ENCODE measurements at places on chromosomes 4 and X. TPM values are rescaled to one million over a fixed set of nuclear protein-coding genes. Genes with fewer than 3 reads are reported as not detected.

GPR101 gene
- total RNA-seq: not detected

GRCh38 chr4:1244081-1244977 is 4.6 kb downstream of the CTBP1 start:
- no peaks in the 10 kb centered on the region for H3K27me3 ChIP-seq
- no peak overlapping the region for H3K27ac ChIP-seq
- DNase-seq: no peak
- no peaks in the 10 kb centered on the region for H3K4me1 ChIP-seq

NEIL3 gene
- 8.3 TPM for total RNA-seq

CT45A3 gene
- not detected for total RNA-seq

GRCh38 chrX:123971982-123972381 is 10.5 kb downstream of the STAG2 start:
- DNase-seq: no peak
- no peak overlapping the region for H3K4me3 ChIP-seq
- peaks cover 1% of the 10 kb centered on the region for H3K36me3 ChIP-seq
- no peak overlapping the region for H3K27ac ChIP-seq
- H3K27me3 ChIP-seq: no peaks in the 10 kb centered on the region

DNA sequence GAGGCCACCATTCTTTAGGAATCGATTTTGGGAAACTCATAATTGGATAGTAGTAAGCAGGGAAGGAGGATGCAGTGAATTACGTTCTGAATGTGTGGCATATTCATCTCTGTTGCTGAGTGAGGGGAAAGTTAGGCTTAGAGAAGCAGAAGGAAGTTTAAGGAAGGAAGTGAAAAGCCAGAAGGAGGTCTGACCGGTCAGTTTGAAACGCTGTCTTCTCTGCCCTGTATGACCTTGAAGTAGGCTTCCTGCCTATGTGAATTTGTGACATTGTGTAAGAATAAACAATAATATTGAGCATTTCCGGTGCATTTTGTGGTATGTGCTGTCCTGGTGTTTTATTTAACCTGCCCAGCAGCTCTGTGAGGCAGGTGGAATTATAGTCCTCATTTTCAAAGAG is 67.3 kb downstream of the PDLIM5 start:
- H3K27ac ChIP-seq: no peak overlapping the region
- H3K36me3 ChIP-seq: no peaks in the 10 kb centered on the region
- no peak overlapping the region for H3K4me3 ChIP-seq
- peaks cover 3% of the 10 kb centered on the region for H3K4me1 ChIP-seq
- no peaks in the 10 kb centered on the region for H3K27me3 ChIP-seq

- no peaks in the 10 kb centered on the region for H3K27me3 ChIP-seq
- H3K4me1 ChIP-seq: peaks cover 4% of the 10 kb centered on the region
- no peaks in the 10 kb centered on the region for H3K36me3 ChIP-seq
- no peak overlapping the region for H3K27ac ChIP-seq
- no peak for DNase-seq
- H3K4me3 ChIP-seq: no peak overlapping the region
Measured at GRCh38 chr4:5921981-5922380, 29.1 kb upstream of the CRMP1 start.

- H3K27me3 ChIP-seq: no peaks in the 10 kb centered on the region
- H3K4me1 ChIP-seq: peaks cover 4% of the 10 kb centered on the region
- H3K27ac ChIP-seq: no peak overlapping the region
- H3K4me3 ChIP-seq: no peak overlapping the region
Measured at GRCh38 chr4:77590482-77590881, 15.1 kb upstream of the CXCL13 start.

DNA sequence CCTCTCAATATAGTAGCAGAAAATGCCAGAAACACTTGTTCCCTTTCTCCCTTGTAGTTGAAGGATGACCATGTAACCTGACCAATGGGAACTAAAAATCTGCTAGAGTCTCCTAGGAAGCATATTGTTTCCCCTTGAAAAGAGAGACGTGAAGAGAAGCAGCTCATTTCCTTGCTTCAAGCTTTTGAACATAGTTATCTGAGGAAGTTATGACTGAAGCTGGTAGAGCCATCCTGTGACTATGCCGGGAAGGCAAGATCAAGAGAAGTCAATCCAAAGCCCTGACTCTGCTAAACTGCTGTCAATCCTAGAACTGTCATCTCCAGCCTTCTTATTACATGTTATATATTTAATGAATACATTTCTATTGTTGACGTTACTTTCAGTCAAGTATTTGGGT is 66.6 kb downstream of the EIF4E start:
- no peaks in the 10 kb centered on the region for H3K36me3 ChIP-seq
- no peak for DNase-seq
- H3K27me3 ChIP-seq: no peaks in the 10 kb centered on the region
- no peaks in the 10 kb centered on the region for H3K4me1 ChIP-seq
- no peak overlapping the region for H3K27ac ChIP-seq

DNA sequence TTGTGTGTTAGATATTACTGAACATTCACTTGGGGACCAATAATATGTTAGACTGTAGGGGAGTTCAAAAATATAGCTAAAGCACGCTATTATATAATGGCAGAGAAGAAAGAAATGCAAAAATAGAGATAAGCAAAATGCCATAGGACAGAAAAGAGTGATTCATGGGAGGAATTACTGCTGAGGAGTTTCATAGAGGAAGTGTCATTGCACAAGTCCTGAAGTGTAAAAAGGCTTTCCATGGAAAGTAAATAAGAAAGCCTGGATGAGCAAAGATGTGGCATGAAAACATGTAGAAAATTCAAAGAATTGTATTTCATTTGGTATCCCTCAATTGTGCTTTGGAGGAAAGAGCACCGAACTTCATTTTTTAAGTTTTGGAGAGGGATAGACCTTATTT is 14.5 kb downstream of the HMGB2 start:
- H3K4me3 ChIP-seq: no peak overlapping the region
- H3K27ac ChIP-seq: no peak overlapping the region
- no peaks in the 10 kb centered on the region for H3K27me3 ChIP-seq
- H3K4me1 ChIP-seq: 0 out of 2 replicates have a peak, but pooled peaks cover 2% of the 10 kb centered on the region

DNA sequence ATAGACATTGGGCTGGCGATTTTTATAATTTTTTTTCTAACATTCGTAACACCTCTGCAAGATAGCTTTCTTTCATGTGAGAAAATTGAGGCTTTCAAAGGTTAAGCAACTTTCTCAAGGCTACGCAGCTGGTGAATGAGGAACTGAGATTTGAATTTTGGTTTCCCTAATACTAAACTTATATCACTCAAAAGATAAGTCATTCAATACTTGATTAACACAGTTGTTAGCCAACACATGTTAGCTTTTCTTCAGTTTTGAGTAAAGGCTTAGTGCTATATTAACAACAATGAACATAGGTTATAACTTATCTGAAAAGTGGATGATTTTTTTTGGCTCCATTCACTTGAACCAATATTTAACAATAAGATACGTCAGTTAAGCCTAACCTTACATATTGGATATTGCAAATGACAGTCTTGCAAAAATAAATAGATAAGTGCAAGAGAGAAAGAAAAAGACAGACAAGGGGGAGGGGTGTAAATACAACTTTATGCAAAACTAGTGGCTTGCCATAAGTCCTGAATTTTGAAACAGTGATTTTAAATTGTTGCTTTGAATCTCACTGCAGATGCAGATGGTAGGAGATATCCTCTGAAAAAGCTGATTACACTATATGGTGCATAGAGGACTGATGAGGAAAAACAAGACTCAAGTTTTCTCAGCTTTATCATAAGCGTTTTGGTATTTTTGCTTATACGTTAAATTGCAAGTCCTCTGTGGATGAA is 11.1 kb upstream of the GPM6A start:
- no peak overlapping the region for H3K27ac ChIP-seq
- DNase-seq: no peak
- H3K36me3 ChIP-seq: no peaks in the 10 kb centered on the region
- no peaks in the 10 kb centered on the region for H3K27me3 ChIP-seq

SHISA3 gene
- total RNA-seq: 1.7 TPM

GRCh38 chrX:2550328-2551020 is 49.7 kb upstream of the DHRSX start:
- peaks cover 11% of the 10 kb centered on the region for H3K4me1 ChIP-seq
- peaks cover 40% of the 10 kb centered on the region for H3K36me3 ChIP-seq
- H3K27me3 ChIP-seq: no peaks in the 10 kb centered on the region
- no peak overlapping the region for H3K27ac ChIP-seq
- DNase-seq: no peak

- no peak for DNase-seq
- H3K4me3 ChIP-seq: peak overlapping the region; percentile 95
- H3K4me1 ChIP-seq: no peaks in the 10 kb centered on the region
- H3K27ac ChIP-seq: no peak overlapping the region
Measured at GRCh38 chr4:82889287-82889686, 1.7 kb downstream of the SEC31A start.

DNA sequence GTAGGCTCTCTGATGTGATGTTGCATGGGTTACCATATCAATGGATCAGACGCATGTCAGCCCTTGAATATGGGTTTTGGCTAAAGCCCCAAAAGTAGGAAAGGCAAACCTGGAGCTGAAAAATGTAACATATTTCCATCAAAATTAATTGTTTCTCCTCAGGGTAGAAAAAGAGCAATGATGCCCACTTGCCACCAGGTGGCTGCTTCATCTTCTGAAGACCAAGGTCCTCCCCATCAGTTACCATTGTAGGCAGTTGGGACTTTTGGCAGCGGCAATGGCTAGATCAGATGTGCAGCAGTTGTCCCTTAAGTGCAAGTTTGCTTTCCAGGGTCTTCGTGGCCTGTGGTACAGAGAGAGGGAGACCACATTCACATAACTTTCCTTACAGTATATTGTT is 118.2 kb downstream of the NAF1 start:
- H3K27ac ChIP-seq: no peak overlapping the region
- H3K4me1 ChIP-seq: no peaks in the 10 kb centered on the region
- peak; percentile 49 for DNase-seq
- no peak overlapping the region for H3K4me3 ChIP-seq
- no peaks in the 10 kb centered on the region for H3K36me3 ChIP-seq
- H3K27me3 ChIP-seq: no peaks in the 10 kb centered on the region

TMPRSS11A gene
- not detected for total RNA-seq

SLC7A11 gene
- 19.8 TPM for total RNA-seq

BEND4 gene
- total RNA-seq: 25.1 TPM

DNA sequence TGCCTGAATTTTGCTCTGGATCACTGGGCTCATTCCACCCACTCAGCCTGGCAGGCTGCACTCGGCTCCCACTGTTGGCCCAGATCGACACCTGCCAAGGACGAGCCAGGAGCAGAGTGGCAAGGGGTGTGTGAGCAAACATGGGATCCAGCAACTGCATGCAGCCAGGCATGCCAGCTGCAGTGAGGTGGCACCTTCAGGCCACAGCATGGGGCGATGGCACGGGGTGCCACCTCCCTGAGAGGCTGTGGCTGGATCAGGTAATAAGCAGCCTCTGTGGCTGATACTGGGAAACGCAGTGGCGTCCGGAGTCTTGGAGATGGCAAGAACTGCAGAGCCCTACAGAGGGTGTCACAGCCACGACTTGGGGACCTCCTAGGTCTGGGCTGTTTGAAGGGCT is 244.5 kb upstream of the FSTL5 start:
- H3K4me1 ChIP-seq: no peaks in the 10 kb centered on the region
- no peak overlapping the region for H3K4me3 ChIP-seq
- DNase-seq: no peak
- no peak overlapping the region for H3K27ac ChIP-seq
- no peaks in the 10 kb centered on the region for H3K27me3 ChIP-seq

DNA sequence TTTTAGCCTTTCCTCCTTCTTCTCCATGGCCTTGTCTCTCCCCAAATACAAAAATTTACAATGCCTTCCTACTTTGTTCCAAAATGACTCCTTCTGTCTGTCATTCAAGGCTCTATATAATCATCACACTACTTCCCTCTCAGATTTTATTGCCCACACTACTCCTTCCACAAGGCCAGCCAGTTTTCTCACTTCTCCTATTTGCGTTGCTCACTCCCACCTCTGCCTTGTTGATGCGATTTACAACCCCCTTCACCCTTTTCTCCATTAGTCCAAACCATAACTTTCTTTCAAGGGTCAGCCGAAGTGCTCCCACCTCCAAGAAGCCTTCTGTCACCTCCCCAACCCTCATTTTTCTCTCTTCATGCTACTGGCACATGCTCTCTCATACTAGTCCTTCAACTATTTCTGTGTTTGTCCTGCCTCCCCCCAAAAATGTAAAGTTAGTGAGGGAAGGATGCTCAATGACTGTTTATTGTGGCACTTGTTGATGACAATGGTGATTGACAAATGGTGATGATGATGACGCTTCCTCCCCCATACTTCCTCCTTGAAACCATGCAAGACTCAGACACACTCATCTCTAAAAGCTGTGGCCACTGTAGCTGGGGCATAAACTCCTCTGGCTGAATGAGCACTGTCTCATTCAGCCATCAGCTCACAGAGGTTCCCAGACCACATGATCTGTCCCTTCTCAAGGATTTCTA is 2.7 kb upstream of the XKRX start:
- H3K4me3 ChIP-seq: no peak overlapping the region
- no peak for DNase-seq
- H3K27me3 ChIP-seq: peaks cover 4% of the 10 kb centered on the region
- peaks cover 6% of the 10 kb centered on the region for H3K36me3 ChIP-seq
- H3K4me1 ChIP-seq: no peaks in the 10 kb centered on the region

GRCh38 chr4:54099748-54100574 is at the start of gene GSX2:
GSX2 (plus strand) TSS chr4:54100163; CDS start chr4:54100345, 182 bp downstream.
- DNase-seq: peak; percentile 53
- no peak within 1 kb of the TSS for H3K27ac ChIP-seq
- H3K36me3 ChIP-seq: no peaks in the 10 kb centered on the region
- peaks cover 10% of the 10 kb centered on the region for H3K4me1 ChIP-seq
- peaks cover 93% of the 10 kb centered on the region for H3K27me3 ChIP-seq
- peak within 1 kb of the TSS; percentile 40 for H3K4me3 ChIP-seq

GRCh38 chr4:648579-649292 is 23.4 kb downstream of the PDE6B start:
- no peaks in the 10 kb centered on the region for H3K27me3 ChIP-seq
- no peak for DNase-seq
- no peak overlapping the region for H3K27ac ChIP-seq
- H3K4me3 ChIP-seq: no peak overlapping the region
- no peaks in the 10 kb centered on the region for H3K36me3 ChIP-seq
- H3K4me1 ChIP-seq: no peaks in the 10 kb centered on the region

- H3K4me3 ChIP-seq: no peak overlapping the region
- no peak overlapping the region for H3K27ac ChIP-seq
- H3K36me3 ChIP-seq: no peaks in the 10 kb centered on the region
- DNase-seq: no peak
- H3K27me3 ChIP-seq: no peaks in the 10 kb centered on the region
- H3K4me1 ChIP-seq: no peaks in the 10 kb centered on the region
Measured at GRCh38 chr4:8539661-8540060, 40.5 kb upstream of the GPR78 start.

DNA sequence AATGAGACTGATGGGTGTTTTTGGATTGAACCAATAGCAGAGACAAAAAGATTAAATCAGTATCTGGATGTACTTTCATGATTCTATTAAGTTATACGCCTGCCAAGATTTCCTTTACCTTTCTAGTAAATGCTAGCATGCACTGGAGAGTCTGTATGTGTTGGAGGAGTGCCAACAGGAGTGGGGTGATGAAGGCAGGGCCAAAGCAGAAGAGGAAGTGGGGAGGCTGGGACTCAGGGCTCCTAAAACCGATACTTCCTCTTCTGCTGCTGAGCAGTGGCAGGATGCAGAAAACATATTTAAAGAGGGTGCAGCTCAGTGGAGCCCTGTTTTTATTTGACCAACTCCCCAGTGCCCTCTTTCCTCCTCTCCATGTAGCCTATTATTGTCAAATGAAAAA is 5.6 kb downstream of the CYSLTR1 start:
- H3K36me3 ChIP-seq: peaks cover 3% of the 10 kb centered on the region
- H3K27me3 ChIP-seq: no peaks in the 10 kb centered on the region
- H3K4me3 ChIP-seq: no peak overlapping the region

NAT8L gene
- total RNA-seq: 14.7 TPM

All from H9 (cell line).